ENCODE measurements at places on chromosomes 7 and 10. TPM values are rescaled to one million over a fixed set of nuclear protein-coding genes. Genes with fewer than 3 reads are reported as not detected.

The CCDC7 gene
- polyA plus RNA-seq, result 4.8 TPM

The INHBA gene
- polyA plus RNA-seq, result 5.5 TPM

The SUGCT gene
- polyA plus RNA-seq, result 12.3 TPM

The PRKG1 gene
- 15.4 TPM for polyA plus RNA-seq

The ZFAND4 gene
- polyA plus RNA-seq, result 14.7 TPM

The KAZALD1 gene
- polyA plus RNA-seq, result 9.5 TPM

The AP4M1 gene
- polyA plus RNA-seq, result 31.7 TPM

The HMX3 gene
- not detected for polyA plus RNA-seq

The GSDME gene
- polyA plus RNA-seq, result 14.2 TPM

The JAKMIP3 gene
- polyA plus RNA-seq, result 0.15 TPM

The ZP3 gene
- 10.1 TPM for polyA plus RNA-seq

The TES gene
- polyA plus RNA-seq, result 80.6 TPM

DNA sequence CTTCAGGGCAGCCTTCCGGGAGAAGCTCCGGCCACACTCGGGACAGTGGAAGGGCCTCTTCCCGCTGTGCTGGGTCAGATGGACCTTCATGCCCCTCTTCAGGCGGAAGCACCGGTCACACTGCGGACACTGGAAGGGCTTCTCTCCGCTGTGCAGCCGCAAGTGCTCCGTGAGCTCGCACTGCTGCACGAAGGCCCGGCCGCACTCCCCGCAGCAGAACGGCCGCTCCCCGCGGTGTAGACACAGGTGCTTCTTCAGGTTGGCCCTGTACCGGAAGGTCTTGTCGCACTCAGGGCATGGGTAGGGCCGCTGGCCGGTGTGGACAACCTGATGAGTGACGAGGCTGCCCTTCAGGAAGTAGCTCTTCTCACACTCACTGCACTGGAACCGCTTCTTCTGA is 14.2 kb upstream of the ZNF786 start:
- no peak for DNase-seq

DNA sequence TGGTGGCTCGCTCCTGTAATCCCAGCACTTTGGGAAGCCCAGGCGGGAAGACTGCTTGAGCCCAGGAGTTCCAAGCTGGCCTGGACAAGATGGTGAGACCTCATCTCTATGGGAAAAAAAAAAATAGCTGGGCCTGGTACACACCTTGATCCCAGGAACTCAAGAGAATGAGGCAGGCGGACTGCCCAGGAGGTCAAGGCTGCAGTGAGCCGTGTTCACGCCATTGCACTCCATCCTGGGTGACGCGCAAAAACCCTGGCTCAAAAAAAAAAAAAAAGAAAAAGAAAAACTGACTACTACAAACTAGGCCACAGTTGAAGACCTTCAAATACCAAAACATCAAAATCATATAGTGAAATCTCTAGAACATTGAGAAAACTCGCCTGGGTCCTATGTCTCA is 3.9 kb downstream of the BRAT1 start:
- DNase-seq, result no peak

GRCh38 chr10:100570506-100570905 is 34.8 kb downstream of the HIF1AN start:
- DNase-seq, result no peak

- DNase-seq, result no peak
Measured at GRCh38 chr7:157464971-157465886, 128.4 kb downstream of the DNAJB6 start.

DNA sequence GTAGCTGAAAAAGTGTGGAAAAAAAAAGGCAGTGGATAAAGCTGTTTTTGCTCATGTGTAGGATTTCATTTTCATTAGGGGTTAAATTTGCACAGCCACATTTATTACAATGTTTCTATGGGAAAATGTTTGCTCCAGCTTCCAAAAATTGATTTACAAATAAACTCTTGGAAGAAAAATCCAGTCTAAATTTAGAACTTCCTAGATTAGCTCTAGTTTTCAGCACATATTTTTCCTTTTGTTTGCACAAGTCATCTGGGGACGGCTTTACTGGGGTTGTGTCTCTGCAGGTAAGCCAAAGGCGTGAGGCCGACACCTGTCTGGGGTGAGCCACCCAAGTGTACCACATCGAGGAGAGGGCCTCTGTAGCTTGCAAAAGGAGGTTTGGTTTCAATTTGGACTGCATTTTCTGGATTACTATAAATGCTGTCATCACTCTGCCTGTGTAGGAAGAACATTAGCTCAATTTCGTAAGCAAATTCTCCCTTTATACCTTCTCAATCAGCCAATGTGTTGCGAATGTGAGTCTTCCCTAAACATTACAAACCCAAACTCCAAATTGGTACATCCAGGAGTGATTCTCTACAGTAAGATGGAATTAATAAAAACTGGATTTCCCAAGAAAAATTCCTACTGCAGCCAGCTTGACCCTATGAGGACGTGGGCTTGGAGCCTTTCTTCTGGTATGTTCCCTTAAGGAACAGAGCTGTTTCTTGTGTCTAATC is 89.5 kb upstream of the ZNF438 start:
- DNase-seq, result no peak

DNA sequence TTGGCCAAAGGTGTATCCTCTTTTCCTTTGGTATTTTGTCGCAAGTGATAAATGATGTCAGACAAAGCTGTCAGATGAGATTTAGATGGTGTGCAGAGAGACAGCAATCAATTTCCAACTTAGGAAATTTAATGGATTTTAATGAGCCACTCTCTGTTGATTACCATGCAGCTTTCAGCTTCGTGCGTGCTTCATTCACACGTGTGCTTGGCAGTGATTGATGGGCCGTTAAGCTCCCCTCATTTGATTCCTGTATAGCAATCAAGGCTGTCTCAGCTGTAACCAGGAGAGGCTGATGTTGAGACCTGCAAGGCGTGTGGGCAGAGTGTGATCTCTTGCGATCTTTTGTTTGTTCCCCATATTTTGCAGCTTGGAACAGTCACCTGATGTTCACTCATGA is 439.6 kb downstream of the CALN1 start:
- no peak for DNase-seq

DNA sequence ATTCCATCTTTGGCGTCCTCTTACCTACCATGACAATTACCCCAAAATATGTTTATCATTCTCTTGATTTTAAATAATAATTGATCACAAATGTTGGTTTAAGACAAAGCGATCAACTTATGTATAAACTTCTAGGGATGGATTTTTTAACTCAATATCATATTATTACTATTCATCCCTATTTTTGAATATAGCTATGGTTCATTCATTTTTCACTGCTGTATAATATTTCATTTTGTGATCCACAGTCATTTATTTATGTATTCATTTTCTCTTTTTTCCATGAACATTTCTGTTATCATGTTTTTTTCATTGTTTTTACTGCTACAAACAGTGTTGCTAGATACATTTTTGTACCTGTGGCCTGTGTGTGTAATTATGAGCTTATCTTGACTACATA is 61.3 kb upstream of the MET start:
- DNase-seq, result no peak

GRCh38 chr7:90312745-90313144 is 8.4 kb downstream of the FAM237B start:
- no peak for DNase-seq

GRCh38 chr7:155106356-155106755 is 36.2 kb downstream of the HTR5A start:
- no peak for DNase-seq

GRCh38 chr10:18381679-18382078 is 241.5 kb downstream of the CACNB2 start:
- DNase-seq, result no peak

DNA sequence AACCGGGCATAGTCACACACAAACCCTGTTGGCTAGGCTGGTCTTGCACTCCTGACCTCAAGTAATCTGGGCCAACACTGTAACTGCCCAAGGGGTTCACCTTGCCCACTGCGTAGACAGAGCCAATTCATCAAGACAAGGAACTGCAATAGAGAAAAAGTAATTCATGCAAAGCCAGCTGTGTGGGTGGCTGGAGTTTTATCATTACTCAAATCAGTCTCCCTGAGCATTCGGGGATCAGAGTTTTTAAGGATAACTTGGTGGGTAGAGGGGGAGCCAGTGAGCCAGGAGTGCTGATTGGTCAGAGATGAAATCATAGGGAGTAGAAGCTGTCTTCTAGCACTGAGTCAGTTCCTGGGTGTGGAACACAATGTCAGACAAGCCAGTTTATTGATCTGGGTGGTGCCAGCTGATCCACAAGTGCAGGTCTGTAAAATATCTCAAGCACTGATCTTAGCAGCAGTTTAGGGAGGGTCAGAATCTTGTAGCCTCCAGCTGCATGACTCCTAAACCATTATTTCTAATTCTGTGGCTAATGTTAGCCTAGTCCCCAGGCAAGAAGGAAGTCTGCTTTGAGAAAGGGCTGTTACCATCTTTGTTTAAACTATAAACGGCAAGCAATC is 15.6 kb upstream of the FXYD4 start:
- no peak for DNase-seq

DNA sequence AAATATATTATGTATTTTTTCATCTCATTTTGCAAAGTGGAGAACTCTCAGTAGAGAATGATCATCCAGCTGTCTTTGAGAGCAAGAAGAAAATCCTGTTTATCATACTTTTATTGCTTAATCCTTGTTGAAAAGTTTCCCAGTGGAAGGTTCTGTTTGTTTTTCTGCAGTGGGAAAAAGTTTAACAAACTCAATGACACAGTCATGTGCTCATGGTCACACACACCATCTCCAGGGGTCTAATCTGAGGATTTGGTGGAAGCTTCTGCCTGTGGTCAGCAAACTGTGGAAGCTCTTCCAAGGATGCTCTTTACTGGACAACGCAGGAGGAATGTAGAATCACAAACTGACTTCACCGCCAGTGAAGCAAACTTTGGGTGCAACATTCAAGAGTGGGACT is 1003.9 kb downstream of the SORCS3 start:
- no peak for DNase-seq

GRCh38 chr7:100682991-100683658 is 9.6 kb downstream of the GNB2 start:
- DNase-seq, result no peak

DNA sequence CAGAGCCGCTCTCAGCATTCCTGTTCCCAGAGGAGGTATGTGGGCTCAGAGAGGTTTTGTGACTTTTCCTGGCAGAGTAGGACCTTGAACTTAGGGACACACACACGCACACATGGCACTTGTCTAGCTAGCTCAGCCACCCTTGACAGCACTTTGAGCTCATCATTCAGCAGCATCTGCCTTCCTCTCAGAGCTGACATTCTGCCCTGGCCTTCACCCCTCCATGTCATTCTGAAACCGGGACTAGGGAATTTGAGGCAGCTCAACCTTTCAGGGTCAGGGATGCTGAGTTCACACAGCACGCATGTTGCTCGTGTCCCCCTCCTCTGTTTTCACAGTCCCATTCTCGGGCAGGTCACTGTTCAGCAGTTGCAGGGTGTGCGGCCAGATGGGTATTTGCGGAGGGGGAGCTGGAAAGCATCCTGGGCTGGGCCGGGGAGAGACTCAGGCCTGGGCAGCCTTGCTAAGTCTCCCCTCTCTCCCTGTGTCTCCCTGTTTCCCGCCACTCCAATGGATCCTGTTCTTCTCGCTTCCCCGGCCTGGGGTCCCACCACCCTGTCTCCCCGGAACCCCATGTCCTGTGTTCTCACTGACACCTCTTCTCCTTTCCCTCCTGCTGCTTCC is 78.0 kb downstream of the COL13A1 start:
- no peak for DNase-seq

DNA sequence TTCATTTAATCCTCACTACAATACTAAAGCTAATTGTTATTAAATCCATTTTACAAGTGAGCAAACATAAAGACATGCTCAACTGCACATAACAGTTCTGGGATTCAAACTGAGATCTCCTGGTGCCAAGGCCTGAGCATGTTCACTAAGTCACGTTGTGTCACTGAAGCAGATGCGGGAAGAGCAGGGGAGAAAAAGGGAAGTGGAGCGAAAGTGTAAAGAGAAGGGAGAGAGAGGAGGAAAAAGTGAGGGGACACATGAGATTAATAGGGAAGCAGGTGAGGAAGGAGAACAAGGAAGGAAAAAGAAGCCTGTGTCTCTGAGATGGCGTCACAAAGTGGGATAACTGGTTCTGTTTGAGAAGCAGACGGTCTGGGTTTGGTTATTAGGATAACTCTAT is 38.9 kb upstream of the KAT6B start:
- no peak for DNase-seq

GRCh38 chr7:144455040-144455404 is 51.5 kb upstream of the NOBOX start:
- no peak for DNase-seq

DNA sequence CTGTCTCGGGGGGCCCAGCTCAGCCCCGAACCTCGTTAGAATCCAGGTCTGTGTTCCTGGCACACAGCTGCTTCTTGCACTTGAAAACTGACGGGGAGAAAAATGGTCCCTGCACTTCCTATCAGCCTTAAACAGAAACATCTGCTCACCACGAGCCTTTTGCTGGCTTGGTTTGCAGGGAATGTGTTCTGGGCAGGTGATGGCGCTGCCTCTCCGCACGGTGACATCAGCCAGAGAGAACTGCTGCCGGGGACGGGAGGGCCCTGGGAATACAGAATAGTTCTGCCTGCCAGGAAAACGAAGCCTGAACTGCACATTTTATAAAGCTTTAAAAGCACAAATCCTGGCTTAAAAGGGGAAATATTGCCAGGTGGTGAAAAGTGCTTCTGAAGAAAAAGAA is 622.5 kb downstream of the TYW1 start:
- DNase-seq, result no peak

- no peak for DNase-seq
Measured at GRCh38 chr10:131891196-131891928, 9.4 kb upstream of the PPP2R2D start.

- DNase-seq, result no peak
Measured at GRCh38 chr7:33932221-33932620, 26.9 kb downstream of the BMPER start.

- no peak for DNase-seq
Measured at GRCh38 chr10:105139363-105139896, 498.3 kb downstream of the SORCS3 start.

- no peak for DNase-seq
Measured at GRCh38 chr7:24216576-24217125, 67.3 kb upstream of the NPY start.

- DNase-seq, result no peak
Measured at GRCh38 chr10:117617086-117617485, 74.5 kb downstream of the EMX2 start.

Measured in right renal cortex interstitium (tissue), 3 donors.